ENCODE measurements at places on chromosomes 12 and 14.

GRCh38 chr12:126944684-126945083, 1322.3 kb upstream of the TMEM132C start:
- DNase-seq: no peak

- no peak for DNase-seq
Measured at GRCh38 chr14:95190346-95190840, 33.1 kb upstream of the DICER1 start.

DNA sequence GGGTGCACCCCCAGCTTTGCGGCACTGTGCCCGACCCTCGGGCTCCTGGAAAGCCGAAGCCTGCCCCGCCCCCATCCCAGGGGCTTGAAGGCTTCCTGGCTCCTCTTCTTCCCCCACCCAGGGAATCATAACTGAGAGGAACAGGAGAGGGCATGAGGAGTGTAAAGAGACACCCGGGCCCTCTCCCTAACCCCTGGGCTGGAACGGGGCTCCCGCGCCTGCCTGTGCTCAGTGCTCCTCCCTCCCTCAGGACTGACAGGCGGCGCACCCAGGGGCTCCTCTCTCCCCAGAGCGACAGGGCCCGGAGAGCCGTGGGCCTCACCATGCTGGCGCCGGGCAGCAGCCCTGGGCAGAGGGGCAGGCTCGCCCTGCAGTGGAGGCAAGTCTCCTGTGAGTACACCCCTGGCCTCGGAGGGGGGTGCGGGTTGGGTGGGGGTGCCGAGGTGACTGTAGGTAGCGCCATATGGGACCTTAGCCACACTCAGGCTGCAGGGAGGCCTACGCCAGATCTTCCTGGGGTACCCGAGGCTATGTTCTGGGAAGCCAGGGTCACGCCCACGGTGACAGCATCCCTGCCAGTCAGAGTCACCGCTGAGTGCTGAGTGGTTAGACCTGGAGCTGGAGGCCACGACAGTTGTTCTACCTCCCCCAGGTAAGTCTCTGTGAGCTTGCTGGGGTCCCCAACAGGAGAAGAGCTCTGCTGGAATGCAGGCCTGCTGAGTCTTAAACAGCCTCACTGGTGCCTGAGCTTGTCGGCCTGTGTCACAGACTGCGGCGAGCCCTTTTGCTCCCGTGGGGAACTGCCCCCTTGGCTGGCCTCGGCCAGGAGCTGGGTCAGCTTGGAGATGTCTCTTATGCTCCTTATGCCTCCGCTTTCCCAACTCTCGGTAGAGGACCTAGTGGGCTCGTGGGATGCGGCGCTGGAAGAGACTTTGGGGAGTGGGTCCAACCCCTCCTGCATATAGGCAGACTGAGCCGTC, 7.8 kb downstream of the LRTM2 start:
- DNase-seq: no peak

DNA sequence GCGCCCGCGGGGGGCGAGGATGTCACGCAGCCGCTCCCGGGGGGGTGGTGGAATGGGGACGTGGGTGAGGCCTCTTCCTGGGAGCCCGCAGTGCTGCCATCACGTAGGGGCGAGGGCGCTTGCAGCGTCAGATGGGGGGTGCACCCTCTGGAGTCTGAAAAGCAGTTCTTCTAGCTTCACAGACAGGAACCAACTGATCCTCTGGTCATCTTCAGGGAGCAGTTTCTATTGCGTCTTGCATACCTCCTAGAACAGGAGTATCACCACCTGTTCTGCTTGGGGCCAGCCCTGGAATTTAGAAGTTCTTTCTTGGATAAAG, 36.9 kb upstream of the PRIMA1 start:
- DNase-seq: no peak

DNA sequence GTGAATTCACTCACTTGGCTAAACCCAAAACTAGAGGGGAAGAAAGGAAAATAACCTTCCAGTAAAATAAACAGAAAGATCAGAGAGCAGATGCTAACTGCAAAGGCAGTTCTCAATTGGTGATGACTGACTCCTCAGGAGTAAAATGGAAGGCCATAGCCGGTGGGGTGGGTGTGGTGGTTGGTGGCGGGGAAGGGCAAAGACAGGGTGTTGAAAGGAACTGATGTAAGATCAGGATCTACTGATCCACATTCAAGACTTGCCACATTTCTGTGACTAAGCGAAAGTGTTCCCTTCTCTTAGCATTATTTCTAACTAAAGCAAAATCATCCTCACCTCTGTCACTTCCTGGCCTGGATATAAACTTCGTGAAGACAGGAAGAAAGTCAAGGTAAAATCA, 26.3 kb upstream of the TC2N start:
- no peak for DNase-seq

DNA sequence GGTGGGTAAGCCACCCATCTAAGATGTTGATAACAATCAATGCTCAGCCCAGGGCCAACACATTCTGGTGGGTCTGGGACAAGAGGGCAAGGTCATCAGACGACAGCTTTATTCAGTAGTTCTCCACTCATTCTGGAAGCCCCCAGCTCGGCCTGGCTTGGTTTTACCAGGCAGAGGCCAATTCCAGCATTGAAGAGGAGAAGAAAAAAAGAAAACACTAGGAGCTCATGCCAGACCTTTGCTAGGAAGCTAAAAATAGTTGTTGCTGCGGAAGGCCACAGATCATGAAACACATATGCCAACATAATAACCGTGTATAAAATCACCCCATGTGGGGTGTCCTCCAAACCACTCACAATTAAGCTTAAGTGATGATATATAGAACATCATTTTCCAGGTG, 44.4 kb downstream of the CCDC60 start:
- DNase-seq: no peak

DNA sequence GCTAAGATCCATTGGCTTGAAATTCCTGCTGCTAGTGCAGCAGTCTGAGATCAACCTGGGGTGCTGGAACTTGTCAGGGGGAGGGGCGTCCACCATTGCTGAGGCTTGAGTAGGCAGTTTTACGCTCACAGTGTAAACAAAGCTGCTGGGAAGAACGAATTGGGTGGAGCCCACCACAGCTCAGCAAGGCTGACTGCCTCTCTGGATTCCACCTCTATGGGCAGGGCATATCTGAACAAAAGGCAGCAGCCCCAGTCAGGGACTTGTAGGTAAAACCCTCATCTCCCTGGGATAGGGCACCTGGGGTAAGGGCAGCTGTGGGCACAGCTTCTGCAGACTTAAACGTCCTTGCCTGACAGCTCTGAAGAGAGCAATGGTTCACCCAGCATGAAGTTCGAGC, 191.7 kb downstream of the ALG10B start:
- no peak for DNase-seq

DNA sequence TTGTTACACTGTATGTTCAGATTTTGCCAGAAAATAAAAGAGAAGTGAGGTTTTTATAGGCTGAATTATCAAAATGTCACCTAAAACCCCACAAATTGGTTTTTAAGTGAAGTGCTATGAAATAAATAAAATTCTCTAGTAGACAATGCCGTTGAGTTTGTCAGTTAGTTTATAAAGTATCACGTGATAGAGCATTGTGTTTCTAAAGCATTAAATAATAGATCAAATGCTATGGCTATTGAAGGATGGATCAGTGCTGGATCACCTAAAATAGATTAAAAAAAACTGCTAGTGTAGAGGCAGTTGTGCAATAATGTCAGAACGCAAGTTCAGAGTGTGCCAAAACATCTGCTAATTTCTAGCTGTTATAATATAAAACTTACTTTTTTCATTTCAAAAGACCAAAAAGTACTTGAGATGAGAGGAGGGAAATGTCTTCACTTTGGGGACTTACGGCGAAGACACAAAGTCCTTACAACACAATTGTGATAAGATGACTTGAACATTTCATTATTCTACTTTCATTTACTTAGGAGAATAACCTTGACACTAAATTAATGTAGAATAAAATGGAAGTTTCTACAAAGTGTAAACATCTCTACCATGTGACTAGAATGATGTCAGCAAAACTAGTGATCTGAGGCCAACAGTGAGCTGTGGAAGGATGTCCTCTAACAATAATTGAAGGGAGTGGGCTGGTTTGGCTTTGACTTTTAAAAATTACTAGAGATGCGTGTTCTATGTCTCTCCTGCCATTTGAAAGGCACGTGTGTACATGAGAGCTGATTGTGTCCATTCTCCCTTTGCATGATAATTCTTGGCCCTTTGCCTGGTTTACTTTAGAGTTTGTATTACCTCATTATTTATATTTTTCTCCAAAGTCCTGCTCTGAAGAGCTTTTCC, 154.4 kb upstream of the PDE3A start:
- no peak for DNase-seq

- no peak for DNase-seq
Measured at GRCh38 chr12:78149459-78149858, 318.8 kb downstream of the NAV3 start.
